Sciatic nerve (tissue), 2 donors: ENCODE measurements at places on chromosomes 4 and X.

DNA sequence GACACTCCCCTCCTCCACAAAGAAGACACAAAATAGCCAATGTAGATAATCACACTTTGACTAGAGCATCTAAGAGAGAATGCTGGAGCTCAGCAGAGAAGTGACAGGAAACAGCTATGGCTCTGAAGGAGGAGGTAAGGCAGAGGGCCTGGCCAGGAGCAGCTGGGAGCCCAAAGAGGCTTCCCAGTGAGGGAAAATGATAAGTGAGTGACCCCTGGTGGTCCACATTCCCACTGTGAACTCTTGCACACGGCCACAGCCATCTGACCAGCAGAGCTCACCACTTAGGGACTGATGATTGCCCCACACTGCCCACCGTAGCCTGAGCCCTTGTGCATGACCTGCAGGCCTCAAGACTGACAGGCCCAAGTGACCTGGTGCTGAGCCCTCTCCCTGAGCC lies 162.7 kb upstream of the GALNTL6 start:
- DNase-seq = no peak

- DNase-seq = peak; percentile 67
These were observed at the start of gene ARHGAP6 for GRCh38 chrX:11665168-11666111. Gene ARHGAP6, minus strand, starts transcription at chrX:11665920. Its CDS starts 1,092 bp downstream, at chrX:11664828.

- DNase-seq = peak; percentile 25
These were observed 40.1 kb downstream of the HTT-AS start for GRCh38 chr4:3034231-3034630.

GRCh38 chr4:17013382-17014006 lies 115.0 kb upstream of the LDB2 start:
- DNase-seq = no peak

GRCh38 chr4:6125103-6125651 lies 75.2 kb downstream of the JAKMIP1 start:
- DNase-seq = peak; percentile 33

DNA sequence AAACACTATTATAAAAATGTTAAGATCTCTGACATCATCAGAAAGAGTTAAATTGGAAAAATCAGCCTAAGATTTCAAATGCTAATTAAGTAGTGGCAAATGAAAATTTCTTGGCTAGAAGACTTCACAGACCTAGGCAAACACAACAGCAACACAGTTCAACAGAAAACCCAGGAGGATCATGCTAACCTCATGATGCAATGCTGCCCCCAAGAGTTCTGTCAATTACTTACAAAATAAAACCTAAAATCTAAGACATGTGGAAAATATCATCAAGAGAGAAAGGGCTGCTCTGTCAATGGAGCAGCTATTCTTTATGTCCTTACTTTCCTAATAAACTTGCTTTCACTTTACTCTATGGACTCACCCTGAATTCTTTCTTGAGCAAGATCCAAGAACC lies 21.0 kb downstream of the S100G start:
- DNase-seq = no peak

- DNase-seq = no peak
These were observed 115.1 kb upstream of the PNPLA4 start for GRCh38 chrX:8042304-8042703.

- DNase-seq = no peak
These were observed 448.7 kb upstream of the FAT1 start for GRCh38 chr4:187172340-187172761.

DNA sequence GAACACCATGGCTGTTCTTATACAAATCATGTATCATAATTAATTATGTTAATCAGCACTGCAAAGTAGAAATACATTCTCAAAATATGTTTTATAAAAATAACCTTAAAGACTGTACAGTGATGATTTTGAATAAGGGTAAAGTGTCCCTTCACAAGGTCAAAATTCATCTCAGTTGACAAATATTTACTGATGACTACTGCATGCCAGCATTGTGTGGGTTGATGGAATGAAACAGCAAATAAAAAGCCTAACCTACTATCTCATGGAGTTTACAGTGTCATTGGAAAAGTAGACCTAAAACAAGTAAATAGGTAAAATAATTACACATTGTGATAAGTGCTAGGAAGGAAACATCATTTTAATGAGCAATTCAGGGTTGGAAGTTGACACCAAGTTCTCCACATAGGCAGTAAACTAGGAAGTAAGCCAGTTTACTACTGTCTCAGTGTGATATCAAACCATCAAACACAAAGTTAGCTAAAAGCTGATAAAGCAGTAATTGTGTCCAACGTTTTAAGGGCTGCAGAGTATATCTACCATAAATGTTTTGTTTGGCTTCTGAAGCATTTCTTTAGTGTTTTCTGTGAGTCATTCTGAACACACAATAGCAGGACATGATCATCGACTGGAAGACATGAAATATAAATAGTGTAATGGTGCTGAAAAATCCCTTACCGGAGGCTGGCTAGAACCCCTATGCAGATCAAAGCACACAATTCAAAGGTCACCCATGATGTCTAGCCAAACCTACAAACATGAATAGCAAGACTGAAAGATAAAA lies 221.8 kb downstream of the DACH2 start:
- DNase-seq = no peak

DNA sequence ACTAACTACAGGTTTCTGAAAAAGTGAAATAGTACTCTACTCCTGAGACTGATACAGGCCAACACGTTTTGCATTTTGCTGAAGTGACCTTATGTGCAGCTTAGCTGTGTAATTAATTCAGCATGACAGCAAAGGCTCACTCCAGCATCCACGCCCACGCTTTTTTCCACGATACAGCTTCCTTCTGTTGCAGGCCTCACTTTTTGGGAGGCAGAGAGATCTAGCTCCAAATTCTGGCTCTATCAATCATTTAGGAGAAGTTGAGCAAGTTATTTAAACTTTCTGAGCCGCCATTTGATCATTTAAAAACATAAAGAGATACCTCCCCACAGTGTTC lies 160.3 kb downstream of the AFAP1 start:
- no peak for DNase-seq

DNA sequence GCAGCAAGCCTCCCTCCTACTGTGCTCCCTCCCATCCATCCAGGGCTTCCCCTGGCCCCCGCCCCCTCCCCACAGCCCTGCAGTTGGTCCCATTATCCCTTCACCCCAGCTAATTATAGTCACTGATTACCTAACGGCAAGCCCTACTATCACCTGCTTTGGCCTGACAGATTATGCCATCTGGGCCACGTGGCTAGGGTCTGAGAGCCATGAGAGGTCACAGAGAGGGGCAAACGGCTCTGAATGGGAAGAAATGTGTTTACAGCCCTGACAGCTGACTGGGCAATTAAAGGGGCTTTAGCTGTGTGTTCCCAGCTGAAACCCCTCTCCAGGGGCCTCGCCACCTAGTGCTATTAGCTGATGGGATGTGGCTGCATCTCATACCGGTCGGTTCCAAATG lies 134.4 kb upstream of the CPEB2 start:
- DNase-seq = no peak

DNA sequence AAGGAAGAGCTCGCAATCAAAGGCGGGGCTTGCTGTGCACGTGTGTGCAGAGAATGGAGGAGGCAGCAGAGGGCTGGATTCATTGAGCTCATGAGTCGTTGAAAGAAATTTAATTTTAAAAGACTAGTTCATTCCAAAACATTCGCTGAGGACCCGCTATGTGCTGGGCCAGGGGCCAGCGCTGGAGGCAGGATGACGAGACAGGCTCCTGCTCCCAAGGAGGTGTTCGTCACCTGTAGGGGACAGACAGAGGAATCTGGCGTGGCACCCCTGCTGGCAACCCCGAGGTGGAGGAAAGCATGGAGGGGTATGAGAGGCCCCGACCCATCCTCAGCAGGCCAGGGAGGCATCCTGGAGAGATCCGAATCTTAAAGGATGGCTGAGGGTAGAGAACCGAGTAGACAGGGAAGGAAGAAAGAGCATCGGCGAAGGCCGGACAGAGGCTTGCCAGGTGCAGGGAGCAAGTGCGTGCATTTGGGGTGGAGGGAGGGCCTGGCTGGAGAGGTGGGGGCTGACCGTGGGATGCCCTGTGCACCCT lies 96.4 kb downstream of the CPZ start:
- no peak for DNase-seq
